ENCODE measurements at places on chromosomes 13 and 19. TPM values are rescaled to one million over a fixed set of nuclear protein-coding genes. Genes with fewer than 3 reads are reported as not detected.

The ZNF85 gene
- 16.5 TPM for total RNA-seq

The LACC1 gene
- total RNA-seq: 5.9 TPM

The SLC7A10 gene
- 1.6 TPM for total RNA-seq

The LRG1 gene
- total RNA-seq: 0.99 TPM

The RPS16 gene
- total RNA-seq: 77.1 TPM

The CDC37 gene
- total RNA-seq: 109 TPM

The SYMPK gene
- total RNA-seq: 49.0 TPM

The PIP5K1C gene
- 57.6 TPM for total RNA-seq

The NRTN gene
- 3.7 TPM for total RNA-seq

The CRLF1 gene
- 13.3 TPM for total RNA-seq

The PIH1D1 gene
- 77.4 TPM for total RNA-seq

The PSPN gene
- 2.4 TPM for total RNA-seq

The NLRP7 gene
- total RNA-seq: not detected

The METTL21C gene
- total RNA-seq: 2.9 TPM

The LPAR2 gene
- total RNA-seq: 15.4 TPM

The ERCC2 gene
- total RNA-seq: 19.9 TPM

The ZSCAN4 gene
- not detected for total RNA-seq

The ZNF837 gene
- 4.4 TPM for total RNA-seq

The SLC25A41 gene
- total RNA-seq: not detected

The KPNA3 gene
- total RNA-seq: 66.4 TPM

The SIGLEC10 gene
- total RNA-seq: 0.77 TPM

The RASGRP4 gene
- total RNA-seq: 0.93 TPM

The GAPDHS gene
- total RNA-seq: 0.38 TPM

The GDF15 gene
- total RNA-seq: 8.2 TPM

The AMH gene
- total RNA-seq: 0.82 TPM

The SIGLEC9 gene
- total RNA-seq: 0.99 TPM

The SPC24 gene
- total RNA-seq: 11.4 TPM

The KLK1 gene
- not detected for total RNA-seq

The LGALS7B gene
- 2.1 TPM for total RNA-seq

The KLK15 gene
- total RNA-seq: not detected

The NCAN gene
- total RNA-seq: 18.9 TPM

The CLDN10 gene
- total RNA-seq: 12.3 TPM

The CD33 gene
- 1.7 TPM for total RNA-seq

The DLL3 gene
- 9.5 TPM for total RNA-seq

The SLC15A1 gene
- 0.60 TPM for total RNA-seq

The HCN2 gene
- 6.0 TPM for total RNA-seq

The EPS8L1 gene
- total RNA-seq: 8.7 TPM
